ENCODE measurements at places on chromosomes 1 and 21. TPM values are rescaled to one million over a fixed set of nuclear protein-coding genes. Genes with fewer than 3 reads are reported as not detected.

DNA sequence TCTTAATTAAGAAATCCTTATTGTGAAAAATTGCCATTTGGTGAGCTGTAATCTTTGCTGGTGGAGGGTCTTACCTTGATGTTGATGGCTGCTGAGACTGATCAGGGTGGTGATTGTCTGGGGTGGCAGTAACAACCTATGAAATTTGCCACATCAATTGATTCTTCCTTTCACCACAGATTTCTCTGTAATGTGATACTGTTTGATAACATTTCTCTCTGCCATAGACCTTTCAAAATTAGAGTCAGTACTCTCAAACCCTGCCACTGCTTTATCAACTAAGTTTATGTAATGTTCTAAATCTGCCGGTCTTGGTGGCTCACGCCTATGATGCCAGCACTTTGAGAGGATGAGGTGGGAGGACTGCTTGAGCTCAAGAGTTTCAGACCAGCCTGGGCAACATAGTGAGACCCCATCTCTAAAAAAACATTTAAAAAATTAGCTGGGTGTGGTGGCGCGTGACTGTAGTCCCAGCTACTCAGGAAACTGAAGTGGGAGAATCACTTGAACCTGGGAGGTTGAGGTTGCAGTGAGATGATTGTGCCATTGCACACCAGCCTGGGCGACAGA lies 5.0 kb downstream of the KPNA6 start:
- DNase-seq: no peak

- DNase-seq: no peak
Measured at GRCh38 chr1:90387805-90388204, 329.3 kb downstream of the BARHL2 start.

GRCh38 chr21:34908419-34909055 lies 140.6 kb downstream of the RUNX1 start:
- DNase-seq: no peak

KRTAP12-2 gene
- not detected for total RNA-seq

VAMP4 gene
- total RNA-seq: 3.4 TPM

DNA sequence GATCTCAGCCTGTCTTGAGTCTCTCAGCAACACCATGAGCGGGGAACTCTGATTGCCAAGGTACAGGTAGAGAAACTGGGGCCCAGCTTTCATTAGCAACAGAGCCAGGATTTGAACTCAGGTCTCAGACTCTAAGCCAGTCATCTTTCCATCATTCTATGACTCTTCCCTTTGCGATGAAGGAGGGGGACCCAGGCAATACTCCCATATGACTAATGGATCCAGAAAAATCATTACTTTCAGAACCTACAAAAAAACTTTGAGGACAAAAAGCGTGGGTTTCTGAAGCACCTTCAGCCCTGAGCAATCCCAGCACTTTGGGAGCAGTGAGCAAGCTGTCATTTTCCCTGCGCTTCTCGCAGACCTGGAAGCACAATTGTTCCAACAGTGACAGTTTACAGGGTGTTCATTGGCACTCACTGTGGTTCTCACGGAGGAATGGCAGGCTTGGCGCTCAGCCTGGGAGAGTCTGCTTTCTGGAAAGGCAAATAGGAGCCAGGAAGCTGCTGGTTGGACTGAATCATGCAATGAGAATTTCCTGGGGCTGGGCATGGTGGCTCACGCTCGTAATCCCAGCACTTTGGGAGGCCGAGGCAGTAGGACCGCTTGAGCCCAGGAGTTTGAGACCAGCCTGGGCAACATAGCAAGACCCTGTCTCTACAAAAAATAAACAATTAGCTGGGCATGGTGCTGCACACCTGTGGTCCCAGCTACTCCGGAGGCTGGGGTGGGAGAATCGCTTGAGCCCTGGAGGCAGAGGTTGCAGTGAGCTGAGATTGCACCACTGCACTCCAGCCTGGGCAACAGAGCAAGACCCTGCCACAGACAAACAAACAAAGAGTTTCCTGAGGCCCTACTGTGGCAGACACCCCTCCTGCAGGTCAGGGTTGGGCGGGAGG lies 40.1 kb downstream of the SLC2A7 start:
- DNase-seq: no peak
